ENCODE measurements at places on chromosomes 16 and 17. TPM values are rescaled to one million over a fixed set of nuclear protein-coding genes. Genes with fewer than 3 reads are reported as not detected.

VTN gene
- 2.3 TPM for total RNA-seq

KRTAP4-1 gene
- total RNA-seq, result not detected

GRCh38 chr16:73997340-73997711 is 299.3 kb upstream of the PSMD7 start:
- DNase-seq, result no peak

GRCh38 chr17:82091264-82092066 is 6.6 kb downstream of the FASN start:
- DNase-seq, result no peak

CCL5 gene
- total RNA-seq, result not detected

DNA sequence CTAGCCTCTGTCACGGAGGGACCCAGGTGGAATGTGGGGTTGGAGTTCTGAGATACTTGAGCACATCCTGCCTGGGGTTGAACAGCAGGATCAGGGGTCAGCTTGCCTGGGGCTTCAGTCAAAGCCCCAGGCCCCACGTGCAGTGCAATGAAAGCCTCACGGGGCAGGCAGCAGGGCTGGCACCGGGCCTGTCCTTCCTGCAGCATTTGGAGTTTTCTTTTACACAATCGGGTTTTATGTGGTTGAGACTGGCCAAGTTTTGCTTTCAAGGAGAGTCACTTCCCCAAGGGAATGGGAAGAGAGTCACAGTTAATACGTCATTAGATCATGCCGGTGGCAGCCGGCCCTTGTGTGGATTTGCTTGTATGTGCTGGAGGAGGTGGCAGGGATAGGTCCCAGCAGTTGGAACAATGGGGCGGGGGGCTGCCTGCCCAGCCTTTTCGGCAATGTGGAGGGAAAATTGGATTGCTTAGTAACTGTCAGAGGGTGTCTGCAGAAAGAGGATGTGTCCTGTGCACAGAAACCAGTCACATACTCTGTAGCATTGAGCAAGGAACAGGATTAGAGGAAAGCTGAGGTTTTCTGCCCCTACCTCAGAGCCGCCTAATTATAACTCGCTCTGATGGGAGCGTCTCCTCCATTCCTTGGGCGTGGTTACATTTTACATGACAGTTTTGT is 4.5 kb downstream of the RMI2 start:
- DNase-seq, result no peak

All from dorsolateral prefrontal cortex (tissue), 122 donors.